Right atrium auricular region (tissue), 2 donors: ENCODE measurements at places on chromosomes 6 and 20. TPM values are rescaled to one million over a fixed set of nuclear protein-coding genes. Genes with fewer than 3 reads are reported as not detected.
A peak's percentile ranks its signal among the peaks of the same experiment; 100 is the strongest.

DNA sequence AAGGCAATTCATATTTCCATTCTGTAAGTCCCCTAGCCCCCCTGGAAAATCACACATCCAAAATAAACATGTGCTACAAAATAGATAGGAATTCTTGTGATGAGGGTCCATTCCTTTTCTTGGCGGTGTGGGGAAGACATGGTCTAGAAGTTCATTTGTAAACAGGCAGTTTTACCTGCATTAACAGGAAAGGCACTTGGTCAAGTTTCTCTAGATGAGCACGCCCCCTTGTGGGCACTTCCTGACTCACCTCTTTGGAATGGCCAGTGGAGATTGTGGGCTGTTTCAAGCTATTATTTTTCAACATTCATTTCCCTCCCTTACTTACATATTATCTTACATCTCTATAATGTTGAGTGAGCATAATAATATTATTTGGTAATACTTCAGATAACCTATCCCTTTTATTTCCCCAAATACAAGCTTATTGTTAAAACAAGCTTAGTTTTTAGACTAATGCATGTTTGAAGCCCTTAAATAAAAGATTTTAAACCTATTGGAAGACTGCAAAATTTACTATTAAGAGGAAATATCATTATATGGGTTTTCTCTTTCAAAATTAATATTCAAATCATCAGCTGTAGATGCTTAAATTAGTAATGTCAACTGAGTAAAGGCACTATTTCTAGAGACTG, 92.1 kb downstream of the TASP1 start:
- no peak overlapping the region for H3K27ac ChIP-seq
- H3K27me3 ChIP-seq = no peaks in the 10 kb centered on the region
- peak; percentile 83 for DNase-seq
- no peaks in the 10 kb centered on the region for H3K4me1 ChIP-seq

DNA sequence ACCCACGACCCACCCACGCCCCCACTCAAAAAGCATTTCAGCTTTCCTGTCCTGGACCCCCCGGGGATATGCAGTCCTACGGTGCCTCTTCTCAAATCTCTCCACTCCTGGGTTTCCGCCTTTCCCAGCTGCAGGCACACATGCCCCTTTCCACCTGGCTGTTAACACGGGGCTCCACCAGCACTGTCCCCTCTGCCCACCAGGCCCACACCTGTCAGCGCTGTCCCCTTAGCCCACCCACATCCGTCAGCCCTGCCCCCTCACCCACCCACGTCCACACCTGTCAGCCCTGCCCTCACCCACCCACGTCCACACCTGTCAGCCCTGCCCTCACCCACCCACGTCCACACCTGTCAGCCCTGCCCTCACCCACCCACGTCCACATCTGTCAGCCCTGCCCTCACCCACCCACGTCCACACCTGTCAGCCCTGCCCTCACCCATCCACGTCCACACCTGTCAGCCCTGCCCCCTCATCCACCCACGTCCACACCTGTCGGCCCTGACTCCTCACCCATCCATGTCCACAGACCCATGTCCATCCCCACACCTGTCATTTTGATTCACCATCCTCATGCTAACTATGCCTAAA, 11.6 kb downstream of the RNASET2 start:
- peaks cover 13% of the 10 kb centered on the region for H3K36me3 ChIP-seq
- no peaks in the 10 kb centered on the region for H3K27me3 ChIP-seq
- H3K4me3 ChIP-seq = no peak overlapping the region
- DNase-seq = no peak

DNA sequence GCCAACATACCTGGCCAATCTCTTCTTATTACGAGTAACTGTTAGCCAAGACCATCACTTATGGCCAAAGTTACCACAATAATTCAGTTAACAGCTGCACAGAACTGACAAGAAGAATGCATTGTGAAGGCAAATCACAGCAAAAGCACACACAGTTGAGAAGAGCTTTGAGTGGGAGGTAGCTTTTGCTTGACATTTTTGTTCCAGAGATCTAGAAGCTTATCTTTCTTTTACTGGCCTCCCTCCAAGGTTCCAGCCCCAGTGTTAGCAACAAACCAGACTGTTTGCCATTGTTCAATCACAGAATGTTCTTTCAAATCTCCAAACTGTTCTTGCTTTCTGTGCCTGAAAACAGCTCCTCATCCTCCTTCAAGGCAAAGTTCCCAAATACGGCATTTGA, 35.9 kb upstream of the IRAK1BP1 start:
- no peak overlapping the region for H3K27ac ChIP-seq
- no peaks in the 10 kb centered on the region for H3K36me3 ChIP-seq
- no peak overlapping the region for H3K4me3 ChIP-seq
- no peaks in the 10 kb centered on the region for H3K27me3 ChIP-seq
- peaks cover 5% of the 10 kb centered on the region for H3K4me1 ChIP-seq
- no peak for DNase-seq

DNA sequence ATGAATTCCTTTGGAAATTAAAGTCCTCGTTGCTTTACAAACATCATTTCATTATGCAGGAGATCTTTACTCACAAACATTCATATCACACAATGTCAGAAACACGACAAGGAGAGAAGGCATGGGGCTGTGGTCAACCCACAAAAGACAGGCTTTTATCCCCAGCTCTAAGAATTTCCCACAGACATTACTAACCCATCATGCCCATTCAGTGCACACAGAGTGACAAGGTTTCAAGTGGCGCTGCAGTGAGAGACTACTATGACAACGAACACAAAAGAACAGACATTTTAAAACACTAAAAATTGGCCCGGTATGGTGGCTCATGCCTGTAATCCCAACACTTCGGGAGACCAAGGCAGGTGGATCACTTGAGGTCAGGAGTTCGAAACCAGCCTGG, 579.8 kb upstream of the AGPAT4 start:
- H3K4me1 ChIP-seq = no peaks in the 10 kb centered on the region
- H3K36me3 ChIP-seq = no peaks in the 10 kb centered on the region
- DNase-seq = no peak
- H3K4me3 ChIP-seq = no peak overlapping the region
- H3K27ac ChIP-seq = no peak overlapping the region

DNA sequence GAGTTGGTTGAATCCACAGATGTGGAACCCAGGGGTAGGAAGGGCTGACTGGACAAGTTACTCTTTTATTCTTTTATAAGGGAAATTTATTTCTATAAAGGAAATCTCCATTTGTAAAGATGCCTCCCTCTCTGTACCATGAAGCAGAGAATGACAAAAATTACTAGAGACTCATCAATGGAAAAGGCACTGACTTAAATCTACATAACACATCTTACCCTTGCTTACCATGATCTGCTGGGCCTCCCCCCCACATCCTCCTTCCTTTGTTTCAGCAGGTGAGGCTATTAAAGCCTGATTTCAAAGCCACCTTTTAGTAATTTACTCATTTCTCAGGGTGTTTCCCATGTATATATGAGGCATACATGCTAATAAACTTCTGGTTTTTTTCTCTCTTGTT, 130.2 kb upstream of the HDDC2 start:
- H3K4me1 ChIP-seq = no peaks in the 10 kb centered on the region
- no peak for DNase-seq
- no peak overlapping the region for H3K4me3 ChIP-seq
- no peaks in the 10 kb centered on the region for H3K27me3 ChIP-seq
- no peaks in the 10 kb centered on the region for H3K36me3 ChIP-seq

DNA sequence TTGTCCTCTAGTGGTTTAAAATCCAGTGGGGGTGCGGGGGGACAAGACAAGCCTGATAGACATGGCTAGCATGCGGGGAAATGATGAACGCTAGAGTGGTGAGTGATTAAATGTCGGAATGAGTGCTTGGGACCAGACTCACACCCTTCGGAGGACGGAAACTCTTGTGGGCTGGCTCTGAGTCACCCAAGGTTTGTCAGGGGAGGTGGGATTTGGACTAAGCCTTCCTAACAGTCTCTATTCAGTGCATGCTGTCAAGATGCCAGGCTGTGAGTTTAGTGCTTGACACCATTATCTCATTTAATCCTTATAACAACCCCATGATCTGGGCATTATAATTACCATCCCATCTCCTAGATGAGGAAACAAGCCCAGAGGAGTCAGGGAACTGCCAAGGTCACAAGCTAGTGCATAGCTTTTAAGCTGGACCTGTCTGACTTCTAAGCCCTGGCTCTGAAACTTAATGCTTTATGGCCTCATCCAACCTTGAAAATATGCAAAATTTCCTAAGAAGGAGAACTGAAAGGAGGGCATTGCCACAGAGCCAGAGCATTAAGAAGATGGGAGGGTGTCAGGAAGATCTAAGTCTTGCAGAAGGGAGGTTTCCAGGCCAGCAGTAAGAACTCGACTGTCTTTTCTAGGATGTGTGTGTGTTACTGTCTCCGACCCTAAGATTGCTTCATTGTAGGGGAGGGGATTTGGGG, 168.7 kb upstream of the LRFN2 start:
- H3K27me3 ChIP-seq = no peaks in the 10 kb centered on the region
- H3K4me1 ChIP-seq = no peaks in the 10 kb centered on the region
- no peaks in the 10 kb centered on the region for H3K36me3 ChIP-seq
- DNase-seq = no peak

PROKR2 gene
- not detected for total RNA-seq

NDRG3 gene
- total RNA-seq = 33.9 TPM

CCN6 gene
- total RNA-seq = not detected

PAX1 gene
- not detected for total RNA-seq
